ENCODE measurements at places on chromosomes 7 and 10.
A peak's percentile ranks its signal among the peaks of the same experiment; 100 is the strongest.

- DNase-seq, result peak; percentile 11
Observed at GRCh38 chr7:54841772-54842697, 83.0 kb upstream of the SEC61G start.

DNA sequence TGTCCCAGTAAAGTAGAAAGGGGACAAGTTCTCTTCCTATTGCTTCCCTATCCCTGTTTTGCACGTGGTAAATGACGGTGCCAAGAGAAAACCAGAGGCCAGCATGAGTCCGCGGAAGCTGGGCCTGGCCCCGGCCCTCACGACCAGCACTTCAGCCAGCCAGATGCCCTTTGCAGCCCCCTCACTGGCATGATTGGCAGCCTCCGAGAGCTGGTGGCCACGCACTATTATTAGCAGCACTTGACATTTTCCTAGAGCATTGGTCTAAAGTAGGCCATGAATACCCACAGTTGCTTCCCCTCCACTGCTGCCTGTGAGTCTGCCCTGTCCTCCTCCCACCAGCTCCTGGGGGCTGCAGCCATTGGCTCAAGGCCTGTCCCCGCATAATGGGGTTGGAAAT lies 369.1 kb downstream of the PLXNA4 start:
- DNase-seq, result no peak

DNA sequence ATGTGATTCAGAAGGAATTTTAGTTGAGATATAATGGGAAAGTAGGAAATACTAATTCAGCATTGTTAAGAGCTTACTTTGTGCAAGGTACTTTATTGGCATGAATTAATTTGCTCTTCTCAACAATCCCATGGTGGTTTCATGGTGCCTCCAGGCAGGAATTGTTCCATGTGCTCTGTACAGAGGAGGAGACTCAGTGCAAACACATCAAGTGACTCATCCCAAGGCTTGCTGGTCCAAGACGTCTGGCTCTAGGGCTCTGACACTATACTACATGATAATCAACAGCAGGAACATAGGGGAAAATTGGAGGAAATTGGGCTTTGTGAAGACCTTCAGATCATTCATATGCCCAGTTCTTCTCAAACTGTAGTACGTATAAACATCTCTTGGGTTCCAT lies 66.5 kb upstream of the PRKG1 start:
- no peak for DNase-seq

GRCh38 chr10:57018452-57018851 lies 657.4 kb upstream of the ZWINT start:
- no peak for DNase-seq

GRCh38 chr7:135774284-135774683 lies 25.7 kb upstream of the FAM180A start:
- peak; percentile 69 for DNase-seq

- no peak for DNase-seq
Observed at GRCh38 chr10:122245136-122245535, 26.0 kb upstream of the BTBD16 start.

DNA sequence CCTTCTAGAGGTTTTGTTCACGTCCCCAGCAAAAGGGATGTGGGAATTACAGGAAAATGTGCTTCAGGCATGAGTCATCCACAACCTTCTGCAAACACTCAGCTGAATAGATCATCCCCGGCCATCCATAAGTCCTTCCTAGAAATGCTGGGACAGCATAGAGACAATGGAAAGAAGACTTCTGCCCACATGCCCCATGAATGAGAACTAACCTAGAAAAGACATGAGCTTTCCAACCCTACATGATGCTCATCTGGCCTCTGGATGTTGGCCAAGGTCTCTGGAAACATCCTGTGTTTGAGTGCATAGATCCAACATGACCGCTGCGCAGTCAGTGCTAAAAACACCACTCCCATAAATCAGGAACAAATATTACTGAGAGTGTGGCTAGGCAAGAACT lies 277.5 kb downstream of the PLXNA4 start:
- DNase-seq, result peak; percentile 34

DNA sequence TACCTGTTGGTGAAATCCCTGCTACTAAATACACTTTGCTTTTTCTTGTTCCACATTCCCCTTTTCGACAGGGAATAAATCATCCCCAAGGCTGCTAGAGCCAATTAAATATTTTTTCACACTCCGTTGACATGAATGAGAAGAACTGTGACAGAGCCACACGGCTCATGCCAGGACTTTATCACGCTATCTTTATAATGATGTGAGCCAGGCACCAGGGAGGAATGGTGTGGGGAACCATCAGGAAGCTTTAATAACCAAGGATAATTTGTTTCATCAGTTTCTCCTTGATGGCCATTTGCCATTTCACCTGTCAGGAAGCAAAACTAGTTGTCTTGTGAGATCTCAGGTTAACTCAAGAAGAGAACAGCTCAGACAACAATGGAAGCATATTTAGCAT lies 193.0 kb upstream of the C7orf33 start:
- DNase-seq, result no peak

DNA sequence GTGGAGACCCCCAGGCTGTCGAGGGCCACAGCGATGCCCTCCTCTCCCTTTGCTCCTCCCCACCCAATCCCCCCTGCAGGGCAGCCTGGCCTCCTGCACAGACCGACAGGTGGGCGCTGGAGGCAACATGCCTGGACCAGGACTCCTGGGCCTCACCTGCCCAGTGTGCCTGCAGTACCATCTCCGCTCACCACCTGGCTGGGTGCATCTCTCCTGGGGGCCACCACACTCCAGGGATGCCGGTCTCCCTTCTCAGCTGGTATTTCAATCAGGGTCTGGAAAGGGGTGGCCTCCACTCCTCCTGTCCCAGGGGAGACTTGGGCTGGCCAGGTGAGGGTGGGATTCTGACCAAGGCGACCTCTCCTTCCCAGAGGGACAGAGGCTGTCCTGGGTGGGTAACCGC lies 17.2 kb upstream of the CFAP46 start:
- no peak for DNase-seq
